ENCODE measurements at places on chromosomes 4 and X. TPM values are rescaled to one million over a fixed set of nuclear protein-coding genes. Genes with fewer than 3 reads are reported as not detected.
A peak's percentile ranks its signal among the peaks of the same experiment; 100 is the strongest.

Gene KLB
- total RNA-seq, result not detected

Gene EXOC1L
- total RNA-seq, result not detected

- no peak for DNase-seq
These were observed 36.1 kb downstream of the COPS4 start for GRCh38 chr4:83071116-83071515.

- peak; percentile 3 for DNase-seq
These were observed 727.9 kb downstream of the CCSER1 start for GRCh38 chr4:90855111-90855510.

Gene NXF2B
- not detected for total RNA-seq

DNA sequence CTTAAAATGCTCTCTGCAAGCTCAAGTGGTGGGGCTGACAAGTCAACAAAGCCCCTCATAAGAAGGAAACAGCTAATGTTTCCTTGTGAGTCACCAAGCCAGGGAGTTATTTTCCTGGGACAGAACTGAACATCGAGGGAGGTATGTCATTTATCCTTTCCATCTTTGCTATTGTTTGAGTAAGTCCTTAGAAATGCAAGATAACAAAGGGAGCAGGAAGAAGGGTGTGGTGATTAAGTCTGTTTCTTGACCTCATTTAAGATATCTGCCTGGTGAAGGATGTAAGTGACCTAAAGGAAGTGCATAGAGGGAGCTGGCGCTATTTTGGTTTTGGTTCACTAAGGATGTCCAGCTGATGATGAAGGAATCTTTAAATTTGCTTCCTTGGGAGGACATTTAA, 39.9 kb downstream of the ATG4A start:
- no peak for DNase-seq

- no peak for DNase-seq
These were observed 365.5 kb downstream of the ZNF674 start for GRCh38 chrX:46179748-46180147.

- no peak for DNase-seq
These were observed 5.5 kb upstream of the ATP2B3 start for GRCh38 chrX:153511784-153512500.

GRCh38 chr4:139419388-139419914, 34.5 kb upstream of the RAB33B start:
- peak; percentile 49 for DNase-seq

DNA sequence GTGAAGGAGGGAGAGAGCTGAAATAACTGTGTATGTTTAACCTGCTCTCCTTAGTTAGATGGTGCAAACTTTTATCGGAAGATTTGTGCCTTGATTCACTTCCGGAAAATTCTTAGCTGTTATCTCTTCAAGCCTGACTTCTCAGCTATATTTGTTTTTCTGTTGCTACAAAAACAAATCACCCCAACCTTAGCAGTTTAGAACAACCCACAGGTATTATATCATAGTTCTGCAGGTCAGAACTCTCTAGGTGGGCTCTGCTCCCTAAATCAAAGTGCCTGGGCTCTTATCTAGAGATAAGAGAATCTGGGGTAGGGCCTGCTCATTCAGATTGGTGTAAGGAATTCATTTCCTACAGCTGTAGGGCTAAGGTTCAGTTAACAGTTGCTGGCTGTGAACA, 15.1 kb upstream of the CEP135 start:
- no peak for DNase-seq

All from myocyte (in vitro differentiated cells).